ENCODE measurements at places on chromosomes 5 and 9.

GRCh38 chr5:132010645-132010988 lies 841 bp downstream of the ACSL6 start:
- peak; percentile 4 for DNase-seq

GRCh38 chr5:72649449-72649848 lies 142.2 kb upstream of the ZNF366 start:
- DNase-seq: no peak

DNA sequence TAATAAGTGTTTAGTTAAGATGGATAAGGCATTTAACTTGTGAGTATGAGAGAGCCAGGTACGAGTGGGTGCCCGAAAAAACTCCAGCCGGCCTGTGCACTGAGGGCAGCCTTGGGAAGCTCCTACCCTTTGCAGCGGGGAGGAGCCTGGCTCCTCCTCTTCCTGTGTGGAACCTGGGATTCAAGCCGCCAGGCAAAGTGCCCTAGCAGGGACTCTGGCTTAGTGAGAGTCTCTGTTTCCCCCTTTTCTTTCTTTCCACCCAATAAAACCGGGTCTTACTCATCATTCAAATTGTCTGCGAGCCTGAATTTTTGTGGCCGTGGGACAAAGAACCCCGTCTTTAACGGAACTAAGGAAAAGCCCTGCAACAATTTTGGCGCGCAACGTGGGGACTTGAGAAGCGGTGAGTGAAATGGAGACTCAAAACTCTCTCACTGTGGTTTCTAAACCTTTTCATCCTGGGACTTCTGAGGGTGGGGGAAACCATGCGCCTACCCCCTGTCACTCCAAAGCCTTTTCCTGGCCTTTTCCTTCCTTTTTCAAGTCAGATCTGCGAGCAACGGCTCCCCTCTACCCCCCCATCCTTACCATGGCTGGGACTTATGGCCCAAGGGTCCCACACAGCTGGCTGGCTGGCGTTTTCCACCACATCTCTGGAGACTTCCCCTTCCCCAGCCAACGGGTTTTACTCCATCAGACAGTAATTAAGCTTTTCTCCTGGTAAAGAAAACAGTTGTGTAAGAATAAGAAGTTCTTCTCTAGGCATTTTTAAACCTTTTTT lies 535.7 kb upstream of the ACO1 start:
- no peak for DNase-seq

DNA sequence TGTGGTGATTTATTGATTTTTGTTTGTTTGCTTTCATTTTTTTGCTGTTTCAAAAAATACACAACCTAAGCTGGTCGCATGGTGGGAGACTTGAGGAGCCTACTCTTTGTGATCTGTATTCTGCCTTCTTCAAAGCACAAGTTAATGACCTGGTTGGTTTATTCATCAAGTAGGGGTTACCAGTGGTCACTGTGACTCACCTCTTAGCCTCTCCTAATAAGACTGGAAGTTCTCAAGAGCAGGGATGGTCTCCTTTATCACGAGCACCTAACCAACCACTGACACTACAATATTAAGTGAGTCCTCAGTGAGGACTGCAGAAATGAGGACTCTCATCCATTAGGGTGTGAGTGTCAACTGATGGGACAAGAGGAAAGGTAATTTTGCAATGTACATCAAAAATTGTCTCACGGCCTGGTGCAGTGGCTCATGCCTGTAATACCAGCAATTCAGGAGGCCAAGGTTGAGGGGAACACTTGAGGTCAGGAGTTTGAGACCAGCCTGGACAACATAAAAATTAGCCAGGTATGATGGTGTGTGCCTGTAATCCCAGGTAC lies 13.6 kb upstream of the MTMR12 start:
- DNase-seq: no peak

- DNase-seq: peak; percentile 65
These were observed 786 bp upstream of the NTNG2 start for GRCh38 chr9:132160802-132161742.

DNA sequence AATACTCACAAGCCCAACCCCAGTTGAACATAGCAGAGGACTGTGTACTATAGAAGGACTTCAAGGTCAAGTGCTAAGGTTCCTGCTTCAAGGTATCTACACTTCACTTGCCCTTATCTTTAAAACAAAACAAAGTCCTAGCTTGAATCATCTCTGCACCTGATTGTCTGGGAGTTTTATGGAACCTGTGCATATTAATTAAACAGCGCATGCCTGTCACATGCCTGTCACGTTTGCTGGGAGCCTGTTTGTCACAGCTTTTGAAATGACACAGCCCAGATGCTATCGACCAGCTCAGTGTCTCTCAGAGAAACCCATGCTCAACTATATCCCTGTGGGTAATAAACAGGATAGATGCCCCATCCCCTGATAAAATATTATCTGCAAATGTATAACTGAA lies 476.0 kb downstream of the ZSWIM6 start:
- DNase-seq: no peak

DNA sequence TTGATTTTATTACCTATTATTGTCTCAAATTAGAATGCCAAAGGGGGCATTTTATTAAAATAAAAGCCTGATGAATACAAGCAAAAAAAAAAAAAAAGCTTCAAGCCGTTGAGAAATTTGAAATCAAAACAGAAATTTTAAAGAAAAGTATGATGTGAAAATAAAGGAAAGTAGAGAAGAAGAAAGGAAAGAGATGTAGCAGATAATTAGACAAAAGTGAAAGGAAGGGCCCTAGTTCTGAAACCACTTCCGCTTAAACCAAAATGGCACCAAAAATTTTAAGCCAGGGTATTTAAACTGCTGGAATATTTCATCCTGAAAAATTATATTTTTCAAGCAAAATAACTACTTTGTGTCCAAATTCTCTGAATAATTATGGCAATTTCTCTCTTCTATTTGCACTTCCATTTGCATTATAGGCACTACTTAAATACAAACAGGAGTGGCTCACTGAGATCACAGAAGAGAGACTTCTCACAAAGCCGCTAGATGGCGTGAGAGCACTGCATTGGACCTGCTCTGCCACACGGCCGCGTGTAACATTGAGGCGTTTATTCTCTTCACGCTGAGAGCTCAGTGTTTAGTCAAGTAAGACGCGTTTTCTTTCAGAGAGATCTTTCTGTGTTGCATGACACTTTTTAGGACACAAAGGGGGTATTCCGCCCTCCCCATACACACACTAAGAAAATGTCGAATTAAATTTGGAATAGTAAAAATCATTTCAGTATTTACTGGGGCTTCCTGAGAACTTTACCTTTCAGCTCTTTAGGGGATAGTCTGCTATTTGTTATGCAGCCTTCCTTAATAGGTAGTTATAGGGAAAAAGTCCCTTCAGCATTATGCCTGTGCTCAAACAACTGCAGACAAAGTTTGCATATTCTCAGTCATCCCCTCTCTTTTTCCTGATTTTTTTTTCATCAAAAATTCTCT lies 368.4 kb upstream of the CCNH start:
- peak; percentile 71 for DNase-seq

DNA sequence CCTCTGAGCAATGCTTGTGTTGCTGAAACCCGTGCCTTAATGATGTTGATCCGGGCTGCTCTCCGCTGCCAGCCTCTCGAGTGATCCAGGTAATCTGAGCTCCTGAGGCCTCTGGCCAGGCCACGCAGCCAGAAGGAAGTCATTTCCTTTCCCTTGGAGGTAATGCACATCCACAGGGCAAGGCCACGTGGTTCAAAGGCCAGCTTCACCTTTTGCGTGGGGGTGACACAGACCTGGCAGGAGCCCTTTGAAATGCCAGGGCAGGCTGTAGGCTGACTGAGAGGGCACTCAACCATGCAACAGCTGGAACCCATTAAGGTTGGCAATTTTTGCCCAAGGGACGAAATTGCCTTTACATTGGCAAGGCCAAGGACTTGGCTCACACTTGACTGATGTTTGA lies 80.4 kb downstream of the LIX1 start:
- no peak for DNase-seq

DNA sequence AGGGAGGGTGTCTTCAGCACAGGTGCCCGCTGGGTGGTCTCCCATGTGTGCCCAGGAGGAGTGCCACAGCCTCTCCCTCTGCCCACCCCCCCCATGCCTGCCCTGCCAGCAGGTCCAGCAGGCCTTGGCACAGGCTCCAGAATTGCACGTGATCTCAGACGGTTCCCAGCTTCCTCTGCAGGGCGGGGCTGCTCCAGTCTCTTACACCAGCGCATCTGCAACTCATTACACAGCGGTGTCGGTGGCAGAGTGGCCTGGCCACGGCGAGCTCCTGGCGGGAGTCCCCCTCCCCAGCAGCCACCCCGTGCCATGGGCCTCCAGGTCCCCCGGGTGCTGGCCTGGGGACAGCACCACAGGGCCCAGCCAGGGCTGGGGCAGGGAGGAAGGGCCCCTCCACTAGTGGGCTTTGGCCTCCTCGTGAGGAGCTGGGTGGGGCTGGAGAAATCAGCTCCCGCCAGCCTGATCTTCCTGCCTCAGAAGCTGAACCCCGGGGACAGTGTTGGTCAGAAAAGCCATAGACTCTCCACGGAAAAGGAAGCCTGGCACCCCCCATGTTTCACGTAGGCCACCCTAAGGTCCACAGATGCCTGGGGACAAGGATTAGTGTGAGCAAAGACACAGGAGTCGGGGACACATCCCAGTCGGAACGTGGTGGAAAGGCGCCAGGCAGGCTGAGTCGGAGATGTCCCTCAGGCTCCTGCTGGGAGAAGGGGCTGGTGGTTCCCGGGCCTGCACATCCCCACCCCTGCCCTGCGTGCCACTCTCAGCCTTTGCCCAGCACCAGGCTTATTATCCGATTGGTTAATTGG lies 40.2 kb downstream of the RXRA start:
- peak; percentile 71 for DNase-seq

DNA sequence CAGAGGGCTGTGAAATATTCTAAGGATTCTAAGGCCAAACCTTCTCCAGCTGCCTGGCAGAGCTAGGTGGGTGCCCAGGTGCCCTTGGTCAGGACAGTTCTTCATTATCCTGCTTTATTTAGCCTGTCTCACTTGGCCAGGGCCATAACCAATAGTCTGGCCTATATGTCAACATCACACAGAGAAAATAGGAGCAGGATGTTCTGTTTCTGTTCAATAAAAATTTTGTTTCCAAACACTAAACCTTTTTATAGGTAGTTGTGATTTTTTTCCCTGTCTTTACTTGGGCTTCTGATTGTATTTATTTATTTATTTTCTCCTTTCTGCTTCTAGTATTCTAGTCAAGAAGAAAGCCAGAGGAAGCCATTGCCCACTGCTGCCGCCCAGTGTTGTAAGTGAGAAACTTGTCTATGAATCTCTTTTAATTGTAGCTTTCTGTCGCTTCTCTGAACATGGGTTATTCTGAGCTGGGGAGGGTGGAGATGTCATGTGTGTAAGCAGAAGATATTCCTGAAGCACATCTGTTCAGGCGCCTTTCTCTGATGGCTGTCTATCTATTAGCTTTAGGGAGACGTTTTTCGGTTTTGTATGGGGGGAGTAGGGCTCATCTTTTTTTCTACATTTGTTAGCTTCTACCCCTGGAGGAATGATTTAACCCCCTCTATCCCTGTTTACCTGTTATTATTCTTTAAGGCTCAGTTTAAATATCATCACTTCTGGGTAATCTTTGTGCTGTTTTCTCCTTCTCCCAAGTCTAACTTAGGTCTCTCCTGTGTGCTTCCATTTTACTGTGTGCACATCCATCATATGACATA lies 97.1 kb downstream of the UNC13B start:
- DNase-seq: peak; percentile 20

DNA sequence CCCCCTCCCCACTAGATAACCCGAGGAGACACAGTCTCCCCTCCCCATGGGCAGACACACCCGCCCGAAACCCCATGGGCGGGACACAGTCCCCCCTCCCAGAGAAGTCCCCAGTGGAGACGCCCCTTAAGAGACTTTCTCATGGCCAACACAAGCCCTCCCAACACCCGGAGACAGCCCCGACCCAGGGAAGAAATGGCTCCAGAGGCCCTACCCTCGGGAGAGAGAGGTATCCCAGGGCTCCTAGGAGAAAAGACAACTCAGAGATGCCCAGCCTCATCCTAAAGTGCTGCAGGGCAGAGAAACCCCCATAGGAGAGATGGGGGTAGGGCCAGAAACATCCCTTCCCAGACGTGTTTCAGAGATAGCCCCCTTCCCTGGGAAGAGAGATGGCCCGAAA lies 27.4 kb downstream of the PCDH1 start:
- DNase-seq: no peak

DNA sequence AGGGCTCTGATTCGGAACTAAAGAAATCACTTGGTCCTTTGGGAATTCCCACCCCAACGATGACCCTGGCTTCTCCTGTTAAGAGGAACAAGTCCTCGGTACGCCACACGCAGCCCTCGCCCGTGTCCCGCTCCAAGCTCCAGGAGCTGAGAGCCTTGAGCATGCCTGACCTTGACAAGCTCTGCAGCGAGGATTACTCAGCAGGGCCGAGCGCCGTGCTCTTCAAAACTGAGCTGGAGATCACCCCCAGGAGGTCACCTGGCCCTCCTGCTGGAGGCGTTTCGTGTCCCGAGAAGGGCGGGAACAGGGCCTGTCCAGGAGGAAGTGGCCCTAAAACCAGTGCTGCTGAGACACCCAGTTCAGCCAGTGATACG lies 83.4 kb downstream of the GOLPH3 start:
- DNase-seq: no peak

GRCh38 chr5:42035526-42035925 lies 110.4 kb downstream of the FBXO4 start:
- DNase-seq: no peak

Measured in CD4-positive, alpha-beta T cell treated with Interleukin-15 for 1 hour (primary cell).